ENCODE measurements at places on chromosomes 5 and 9.

GRCh38 chr5:68318955-68319705, 103.6 kb downstream of the PIK3R1 start:
- DNase-seq = peak; percentile 29

DNA sequence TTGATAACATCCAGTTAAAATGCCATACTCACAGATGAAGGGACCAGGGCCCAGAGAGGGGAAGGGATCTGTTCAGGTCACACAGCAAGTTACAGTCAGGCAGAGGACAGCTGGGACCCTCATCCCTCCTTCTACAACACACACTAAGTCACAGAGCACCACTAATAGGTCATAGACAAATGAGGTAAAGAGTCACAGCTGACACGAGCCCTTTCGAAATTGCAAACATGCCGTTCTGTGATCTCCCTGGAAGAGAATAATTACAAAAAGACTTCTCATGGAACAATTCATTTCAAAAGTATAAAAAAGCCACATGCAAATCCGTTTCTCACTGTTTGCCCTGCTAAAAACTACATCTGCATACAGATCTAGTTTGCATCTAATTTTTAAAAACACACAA, 15.5 kb downstream of the IGFBPL1 start:
- DNase-seq = no peak

- no peak for DNase-seq
Measured at GRCh38 chr5:150153957-150154617, 1.6 kb downstream of the PDGFRB start.

DNA sequence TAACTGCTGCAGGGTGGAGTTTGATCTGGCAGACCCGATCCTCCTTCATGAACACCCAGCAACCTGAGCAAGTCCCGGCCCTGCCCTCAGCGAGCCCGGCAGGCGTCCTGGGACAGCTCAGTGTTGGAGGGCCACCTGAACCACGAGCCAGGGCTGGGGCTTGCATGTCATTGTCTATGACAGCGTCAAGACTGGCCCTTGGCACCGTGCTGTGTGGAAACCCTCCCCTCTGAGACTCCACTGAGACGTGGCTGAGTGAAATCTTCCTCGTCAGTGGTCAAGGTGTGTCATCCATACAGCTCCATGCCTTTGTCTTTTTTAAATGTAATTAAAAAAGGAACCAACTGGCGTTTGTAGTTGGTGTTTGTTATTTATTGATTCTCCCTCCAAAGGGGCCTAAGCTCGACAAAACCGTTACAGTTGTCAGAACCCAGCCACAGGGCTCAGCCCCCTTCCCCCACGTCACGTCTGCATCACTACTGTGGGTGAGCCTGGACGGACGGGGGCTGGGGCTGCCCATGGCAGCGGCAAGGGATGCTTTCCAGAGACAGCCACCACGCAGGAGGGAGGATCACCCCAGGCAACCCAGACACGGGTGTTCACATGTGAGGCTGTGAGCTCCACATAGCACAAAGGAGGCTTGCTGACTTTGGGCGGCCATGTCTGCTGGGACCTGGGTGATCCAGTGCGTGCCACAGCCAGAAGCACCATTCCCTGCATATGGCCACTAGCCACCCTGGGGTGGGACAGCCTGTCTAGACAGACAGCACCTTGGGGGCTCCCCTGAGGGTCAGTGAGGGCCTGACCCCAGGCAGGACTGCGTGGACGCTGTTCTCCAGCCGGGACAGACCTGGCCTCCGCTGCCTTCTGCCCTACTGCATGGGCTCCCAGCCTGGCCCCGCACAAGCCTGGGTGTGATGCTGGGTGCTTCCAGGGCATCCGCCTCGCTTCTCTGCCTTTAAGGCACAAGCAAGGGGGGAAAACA, 7.3 kb downstream of the UCK1 start:
- DNase-seq = no peak

- DNase-seq = no peak
Measured at GRCh38 chr5:93890657-93891056, 149.3 kb upstream of the POU5F2 start.

DNA sequence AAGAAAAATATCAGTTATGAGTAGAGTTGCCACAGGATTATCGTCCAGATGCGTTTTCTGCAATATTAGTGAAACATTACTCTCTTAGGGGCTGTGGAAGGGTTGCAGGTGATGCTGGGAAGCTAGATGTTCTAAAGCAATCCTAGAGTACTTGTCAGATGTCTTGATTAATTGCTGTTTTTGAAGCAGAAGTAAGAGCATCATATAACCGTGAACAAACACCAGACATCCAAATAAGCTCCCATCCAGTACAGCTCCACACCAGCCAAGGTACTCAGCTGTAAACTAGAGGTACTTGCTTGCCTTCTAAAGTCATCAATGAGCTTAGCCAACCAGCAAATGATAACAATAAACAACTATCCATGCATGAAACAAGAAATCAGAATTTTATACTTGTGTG, 131.1 kb downstream of the ST8SIA4 start:
- no peak for DNase-seq

DNA sequence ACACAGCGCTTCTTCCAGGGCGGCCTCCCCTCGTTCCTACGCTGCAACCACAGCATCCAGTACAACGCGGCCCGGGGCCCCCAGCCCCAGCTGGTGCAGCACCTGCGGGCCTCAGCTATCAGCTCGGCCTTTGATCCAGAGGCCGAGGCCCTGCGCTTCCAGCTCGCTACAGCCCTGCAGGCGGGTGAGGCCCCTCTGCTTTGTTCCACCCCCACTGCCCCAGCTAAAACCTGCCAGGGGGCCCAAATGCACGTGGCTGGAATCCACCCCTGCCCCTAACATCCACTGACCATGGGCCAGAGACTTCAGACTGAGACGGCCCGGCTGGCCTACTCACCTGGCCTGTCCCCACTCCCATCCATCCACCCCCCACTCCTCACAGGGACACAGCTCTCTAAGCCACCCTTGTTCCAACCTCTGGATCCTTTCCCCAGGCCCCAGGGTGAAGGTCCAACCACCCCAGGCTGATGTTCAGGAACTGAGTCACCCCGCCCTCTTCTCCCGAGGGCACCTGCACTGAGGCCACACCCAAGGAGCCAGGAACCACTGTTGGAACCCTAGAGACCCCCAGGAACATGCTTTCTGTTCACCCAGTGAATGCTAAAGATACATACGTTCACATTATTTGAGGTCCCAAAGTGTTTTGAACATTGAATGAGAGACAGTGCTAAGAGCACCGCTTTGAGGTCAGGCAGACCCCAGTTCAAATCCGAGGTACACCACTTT, 18.9 kb upstream of the ASS1 start:
- DNase-seq = no peak

- DNase-seq = no peak
Measured at GRCh38 chr5:179913461-179913860, 5.8 kb upstream of the TBC1D9B start.

DNA sequence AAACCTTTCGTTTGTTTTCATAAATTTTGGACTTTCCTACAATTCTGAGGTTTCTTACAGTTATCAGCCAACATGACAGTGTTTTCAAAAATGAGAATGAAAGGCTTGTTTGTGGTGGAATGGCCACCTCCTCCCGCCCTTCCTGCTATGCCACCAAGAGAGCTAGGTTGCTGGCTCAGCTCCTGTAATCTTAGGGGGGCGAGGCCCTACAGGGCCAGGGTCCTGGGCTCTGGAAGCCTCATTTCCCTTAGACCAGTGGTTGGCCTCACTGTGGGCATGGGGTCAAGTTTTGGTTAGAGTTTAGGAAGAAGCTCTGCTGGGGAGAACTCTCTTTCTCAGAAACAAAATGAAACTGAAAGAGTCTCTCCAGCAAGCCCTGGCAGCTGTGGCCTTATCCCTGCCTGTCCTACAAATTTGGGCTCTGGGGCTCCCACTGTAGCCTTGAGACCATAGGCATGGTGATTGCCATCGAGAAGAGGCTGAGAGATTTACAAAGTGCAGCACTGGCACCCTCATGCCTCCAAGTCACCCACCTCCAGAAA, 66.2 kb downstream of the IRX1 start:
- DNase-seq = no peak

- peak; percentile 21 for DNase-seq
Measured at GRCh38 chr5:123036391-123037103, at the start of gene PPIC. TSS of gene PPIC (minus strand) at chr5:123036725. CDS start at chr5:123036625, 100 bp downstream.

Data from smooth muscle cell of the brain vasculature (primary cell).